CD4-positive, alpha-beta T cell treated with Interleukin-1 beta for 1 hour (primary cell): ENCODE measurements at places on chromosomes 16 and 17.

DNA sequence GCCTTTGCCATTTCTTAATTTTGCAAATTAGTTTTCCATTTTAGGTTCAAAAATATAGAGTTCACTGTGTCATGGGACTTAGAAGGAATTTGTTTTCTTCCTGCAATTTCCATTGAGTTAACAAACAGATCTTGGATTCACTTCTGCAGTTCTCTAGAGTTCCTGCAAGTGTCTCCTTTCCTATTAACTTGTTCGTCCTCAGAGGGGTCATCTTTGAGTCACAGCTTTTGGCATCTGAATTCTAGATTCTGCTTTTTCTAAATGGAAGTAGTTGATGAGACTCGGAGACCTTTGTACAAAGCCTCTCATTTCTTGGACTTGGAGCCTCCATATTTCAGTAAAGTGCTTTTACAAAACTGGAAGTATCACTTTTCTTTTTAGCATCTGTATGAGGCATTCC is 323.3 kb downstream of the BCAS3 start:
- no peak for DNase-seq

GRCh38 chr16:10871157-10871991 is 5.6 kb upstream of the CIITA start:
- DNase-seq = peak; percentile 35

DNA sequence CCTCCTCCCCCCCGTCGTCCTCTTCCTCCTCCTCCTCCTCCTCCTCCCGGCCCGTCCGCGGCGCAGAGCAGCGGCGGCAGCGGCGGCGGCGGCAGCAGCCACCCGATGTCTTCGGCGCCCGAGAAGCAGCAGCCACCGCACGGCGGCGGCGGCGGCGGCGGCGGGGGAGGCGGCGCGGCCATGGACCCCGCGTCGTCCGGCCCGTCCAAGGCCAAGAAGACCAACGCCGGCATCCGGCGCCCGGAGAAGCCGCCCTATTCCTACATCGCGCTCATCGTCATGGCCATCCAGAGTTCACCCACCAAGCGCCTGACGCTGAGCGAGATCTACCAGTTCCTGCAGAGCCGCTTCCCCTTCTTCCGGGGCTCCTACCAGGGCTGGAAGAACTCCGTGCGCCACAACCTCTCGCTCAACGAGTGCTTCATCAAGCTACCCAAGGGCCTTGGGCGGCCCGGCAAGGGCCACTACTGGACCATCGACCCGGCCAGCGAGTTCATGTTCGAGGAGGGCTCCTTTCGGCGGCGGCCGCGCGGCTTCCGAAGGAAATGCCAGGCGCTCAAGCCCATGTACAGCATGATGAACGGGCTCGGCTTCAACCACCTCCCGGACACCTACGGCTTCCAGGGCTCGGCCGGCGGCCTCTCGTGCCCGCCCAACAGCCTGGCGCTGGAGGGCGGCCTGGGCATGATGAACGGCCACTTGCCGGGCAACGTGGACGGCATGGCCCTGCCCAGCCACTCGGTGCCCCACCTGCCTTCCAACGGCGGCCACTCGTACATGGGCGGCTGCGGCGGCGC is at the start of gene FOXF1:
TSS of gene FOXF1 (plus strand) at position 63 of the 797 bp plus-strand sequence. CDS start at position 106, 43 bp downstream.
- DNase-seq = no peak

- DNase-seq = no peak
These were observed 161.4 kb upstream of the C16orf82 start for GRCh38 chr16:26905336-26905735.

DNA sequence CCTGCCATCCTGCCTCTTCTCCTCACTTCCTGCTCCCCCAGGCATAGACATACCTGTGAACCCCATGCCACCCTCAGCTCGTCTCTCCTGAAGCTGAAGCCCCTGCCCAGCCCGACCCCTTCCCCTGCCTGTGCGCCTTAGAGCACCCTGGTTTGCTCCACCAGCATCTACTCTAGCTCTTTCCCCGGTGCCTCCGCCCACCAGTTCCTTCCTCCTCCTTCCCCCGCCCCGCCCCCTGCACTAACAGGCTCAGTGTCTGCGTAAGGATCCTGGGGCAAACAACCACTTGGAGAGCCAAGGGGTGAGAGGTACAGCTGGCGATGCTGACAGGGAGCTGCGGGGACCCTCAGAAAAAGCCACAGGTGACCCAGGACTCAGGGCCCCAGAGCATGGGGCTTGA is 1.9 kb downstream of the GPR142 start:
- peak; percentile 57 for DNase-seq

- DNase-seq = peak; percentile 10
These were observed 7.2 kb upstream of the MYCBPAP start for GRCh38 chr17:50501054-50501453.

DNA sequence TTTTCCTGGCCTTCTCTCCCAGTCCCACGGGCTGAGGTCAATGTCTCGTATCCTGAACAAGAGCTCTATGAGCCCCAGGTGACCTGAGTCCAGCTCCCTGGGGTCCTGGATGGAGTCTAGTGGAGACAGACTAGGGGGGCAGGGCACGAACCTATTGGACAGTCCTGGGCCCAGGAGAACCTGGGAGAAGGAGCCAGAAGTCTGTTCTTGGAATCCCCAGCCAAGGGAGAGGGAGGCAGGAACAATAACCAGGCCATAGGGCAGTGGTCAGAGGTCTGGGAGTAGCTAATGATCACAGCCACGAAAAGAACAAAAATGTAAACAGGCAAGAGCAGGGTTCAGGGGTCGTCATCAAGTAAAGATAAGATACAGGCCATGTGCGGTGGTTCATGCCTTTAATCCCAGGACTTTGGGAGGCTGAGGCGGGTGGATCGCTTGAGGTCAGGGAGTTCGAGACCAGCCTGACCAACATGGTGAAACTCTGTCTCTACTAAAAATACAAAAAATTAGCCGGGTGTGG is 60.8 kb downstream of the COPRS start:
- DNase-seq = no peak
